ENCODE measurements at places on chromosomes 1 and 21. TPM values are rescaled to one million over a fixed set of nuclear protein-coding genes. Genes with fewer than 3 reads are reported as not detected.

Gene CCDC30
- 6.1 TPM for total RNA-seq

Gene NBPF26
- 6.7 TPM for total RNA-seq

Gene LCE3E
- total RNA-seq, result not detected

Gene TEX35
- not detected for total RNA-seq

Gene RIPPLY3
- not detected for total RNA-seq

All from natural killer cell (primary cell).